ENCODE measurements at places on chromosomes 7 and 10.

DNA sequence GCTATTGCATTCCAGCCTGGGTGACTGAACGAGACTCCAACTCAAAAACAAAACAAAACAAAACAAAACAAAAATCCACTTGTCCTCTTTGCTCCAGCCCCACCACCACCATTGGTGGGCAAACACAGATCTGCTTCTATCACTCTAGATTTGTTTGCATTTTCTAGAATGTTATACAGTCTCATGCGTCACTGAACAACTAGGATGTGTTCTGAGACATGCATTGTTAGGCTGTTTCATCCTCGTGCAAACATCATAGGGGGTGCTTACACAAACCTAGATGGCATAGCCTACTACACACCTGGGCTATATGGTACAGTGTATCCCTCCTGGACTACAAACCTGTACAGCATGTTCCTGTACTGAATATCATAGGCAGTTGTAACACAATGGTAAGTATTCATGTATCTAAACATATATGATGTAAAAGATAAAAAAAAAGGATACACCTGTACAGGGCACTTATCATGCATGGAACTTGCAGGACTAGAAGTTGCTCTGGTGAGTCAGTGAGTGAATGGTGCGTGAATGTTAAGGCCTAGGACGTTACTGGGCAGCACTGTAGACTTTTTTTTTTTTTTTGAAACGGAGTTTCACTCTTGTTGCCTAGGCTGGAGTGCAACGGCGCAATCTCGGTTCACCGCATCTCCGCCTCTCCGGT lies 45.3 kb downstream of the BTBD16 start:
- no peak for DNase-seq

DNA sequence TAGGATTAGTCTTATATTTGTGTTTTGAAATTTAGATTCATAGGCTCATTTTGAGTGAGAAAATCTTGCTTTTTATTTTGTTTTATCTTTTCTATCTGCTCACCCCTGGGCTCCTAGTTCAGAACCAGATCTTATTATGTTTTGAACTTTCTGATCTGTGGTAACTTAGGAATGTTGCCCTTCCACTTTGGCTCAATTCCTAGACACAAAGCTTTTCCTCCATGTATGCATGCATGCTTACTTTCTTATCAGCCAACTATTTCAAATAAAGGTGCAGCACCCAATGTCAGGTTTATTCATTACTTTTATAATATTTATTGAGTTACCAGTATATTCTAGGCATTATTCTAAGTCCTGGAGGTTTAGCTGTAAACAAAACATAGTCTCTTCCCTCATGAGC lies 374.8 kb upstream of the KIAA1217 start:
- no peak for DNase-seq

DNA sequence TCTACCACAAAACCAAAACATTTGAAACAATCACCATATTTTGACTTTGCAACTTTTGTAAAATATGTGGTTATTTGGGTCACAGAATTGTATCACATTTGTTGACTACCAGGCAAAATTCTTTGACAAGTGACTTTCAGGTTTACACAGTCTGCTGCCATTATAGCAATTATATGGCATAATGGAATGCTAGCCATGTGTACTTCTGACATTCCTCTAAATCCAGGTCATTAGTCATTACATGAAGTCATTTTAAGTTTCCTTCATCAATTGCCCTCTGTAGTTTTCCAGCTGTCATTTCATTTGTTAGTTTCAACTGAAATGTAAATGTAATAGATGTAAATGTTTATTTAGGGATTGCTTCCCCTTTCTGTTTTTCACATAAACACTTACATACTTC lies 137.5 kb downstream of the IMMP2L start:
- no peak for DNase-seq

DNA sequence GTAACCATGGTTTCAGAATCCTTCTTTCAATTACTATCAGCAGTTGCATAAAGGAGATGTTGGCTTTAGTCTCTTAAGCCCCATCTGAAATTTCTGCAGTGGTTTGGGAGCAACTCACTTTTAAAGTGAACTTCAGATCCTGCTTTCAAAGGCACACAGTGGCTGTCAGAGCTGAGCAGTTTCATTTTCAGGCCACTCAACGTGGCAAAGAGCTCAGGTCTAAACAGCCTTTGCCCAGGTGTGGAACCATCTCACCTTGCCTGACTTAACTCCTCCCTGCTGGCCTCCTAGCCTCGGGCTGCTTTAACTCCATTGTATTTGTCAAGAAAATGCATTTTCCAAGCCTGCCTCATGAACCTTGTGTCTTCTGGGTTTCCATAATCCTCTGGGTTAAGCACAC lies 197.5 kb upstream of the KMT2E start:
- DNase-seq = no peak

DNA sequence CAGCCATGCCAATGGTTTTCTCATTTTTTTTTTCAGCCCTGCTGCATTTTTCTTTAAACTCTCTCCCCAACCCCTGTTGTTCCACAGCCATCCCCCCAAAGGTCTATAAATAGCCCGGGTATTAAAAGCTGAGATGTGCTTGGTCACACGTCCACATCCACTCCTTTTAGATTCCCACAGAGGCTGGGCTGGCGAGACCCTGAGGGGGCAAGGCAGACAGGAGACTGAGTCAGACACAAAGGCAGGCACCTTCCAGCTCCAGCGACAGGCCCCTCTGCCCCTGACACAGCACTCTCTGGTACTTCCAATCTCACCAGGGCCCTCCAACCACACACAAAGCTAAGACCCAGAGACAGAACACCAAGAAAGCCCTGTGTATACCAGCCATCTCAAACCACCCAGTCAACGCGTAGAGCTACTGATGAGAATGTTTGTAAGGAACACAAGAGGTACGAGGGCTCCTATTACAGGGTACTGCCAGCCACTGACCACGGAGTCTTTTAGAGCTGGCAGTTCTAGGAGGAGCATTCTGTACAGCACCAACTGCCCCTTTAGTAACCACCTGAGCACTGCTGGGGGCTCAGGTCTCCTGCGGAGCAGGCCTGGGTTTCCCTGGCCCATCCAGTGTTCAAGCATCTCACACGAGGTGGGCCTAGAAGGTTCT lies 64.2 kb upstream of the DDC start:
- DNase-seq = no peak

- peak; percentile 91 for DNase-seq
These were observed 60.4 kb upstream of the FAM20C start for GRCh38 chr7:131781-132482.

DNA sequence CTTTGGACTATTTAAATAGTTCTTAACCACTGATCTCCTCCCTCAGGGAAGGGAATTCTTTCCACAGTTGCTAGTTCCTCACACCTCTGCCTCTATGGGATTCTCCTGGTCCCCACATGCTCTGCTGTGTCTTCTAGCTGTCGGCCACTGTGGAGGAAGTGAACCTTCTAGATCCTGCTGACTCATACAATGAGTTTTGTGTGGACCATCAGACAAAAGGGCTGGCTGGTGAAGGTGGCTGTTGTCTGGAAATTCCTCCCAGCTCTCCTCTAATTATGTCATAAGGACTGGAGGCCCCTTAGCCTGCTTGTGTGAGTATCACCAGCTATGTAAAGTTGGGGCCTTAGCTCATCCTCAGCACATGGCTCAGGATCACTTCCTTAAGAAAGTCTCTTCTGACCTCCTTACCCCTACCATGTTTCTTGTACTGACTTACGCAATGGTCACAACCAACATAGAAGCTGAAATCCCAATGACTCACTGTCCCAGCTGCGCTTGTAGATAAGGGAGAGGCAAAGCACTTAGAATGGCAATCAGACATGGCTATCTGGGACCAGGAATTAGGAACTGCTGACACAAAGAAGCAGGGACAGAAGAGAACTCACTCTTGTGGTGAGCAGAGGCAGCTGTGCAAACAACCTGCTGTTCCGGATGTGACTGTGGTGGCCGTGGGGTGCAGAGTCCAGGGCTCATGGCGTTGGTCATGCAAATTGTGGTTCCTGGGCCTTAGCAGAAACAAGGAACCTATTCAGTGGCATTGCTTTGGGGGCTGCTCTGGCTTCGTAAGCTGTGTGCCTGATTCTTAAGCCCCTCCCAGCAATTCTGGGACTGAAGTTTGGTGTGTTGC lies 2.5 kb upstream of the MACC1 start:
- DNase-seq = peak; percentile 99

DNA sequence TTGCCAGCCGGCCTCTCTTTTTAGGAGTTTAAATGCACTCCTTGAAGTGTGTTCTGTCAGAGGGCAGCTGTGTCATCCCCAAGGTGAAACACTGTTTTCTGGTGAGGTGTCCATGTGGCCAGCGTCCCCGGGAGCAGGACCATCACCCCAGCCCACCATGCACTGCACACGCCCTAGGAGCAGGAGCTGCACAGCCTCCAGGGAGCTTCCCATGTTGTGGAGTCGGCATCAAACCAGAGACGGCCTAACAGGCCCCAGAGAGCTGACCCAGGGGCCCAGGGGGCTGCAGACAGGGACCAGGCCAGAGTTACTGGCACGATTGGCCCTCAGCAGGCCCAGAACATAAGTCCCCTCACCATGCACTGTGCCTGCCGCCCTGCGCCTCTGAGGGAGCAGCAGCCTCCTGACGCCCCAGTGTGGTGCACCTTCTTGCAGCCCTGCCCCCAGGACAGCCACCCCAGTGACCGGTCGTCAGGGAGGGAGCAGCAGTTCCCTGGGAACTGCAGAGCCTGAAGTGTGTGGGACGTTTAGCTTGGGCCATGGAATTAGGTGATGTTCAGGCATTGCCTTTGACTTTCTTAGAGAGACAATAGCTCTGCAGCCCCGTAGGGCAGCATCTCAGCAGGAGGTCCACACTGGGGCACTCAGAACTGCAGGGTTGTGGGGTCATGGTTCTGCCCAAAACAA lies 97.9 kb downstream of the NKX6-2 start:
- no peak for DNase-seq

- no peak for DNase-seq
These were observed 29.1 kb downstream of the PAPOLB start for GRCh38 chr7:4832711-4833110.

DNA sequence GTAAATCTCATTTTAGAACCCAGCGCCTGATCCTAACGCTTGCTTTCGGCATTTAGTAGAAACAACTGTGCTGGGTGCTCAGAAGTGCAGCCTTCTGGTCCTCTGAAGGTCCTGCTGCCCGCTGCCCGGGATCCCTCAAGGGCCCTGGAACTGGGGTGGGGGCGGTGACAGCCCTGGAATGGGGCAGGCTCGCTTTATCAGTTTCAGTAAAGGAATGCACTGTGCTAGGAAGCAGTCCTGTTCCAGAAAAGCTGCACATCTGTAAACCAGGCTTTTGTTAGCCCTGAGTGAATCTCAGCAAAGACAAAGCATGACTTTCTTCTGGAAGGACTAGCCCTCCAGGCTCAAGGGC lies 254.6 kb downstream of the TNS3 start:
- DNase-seq = no peak

DNA sequence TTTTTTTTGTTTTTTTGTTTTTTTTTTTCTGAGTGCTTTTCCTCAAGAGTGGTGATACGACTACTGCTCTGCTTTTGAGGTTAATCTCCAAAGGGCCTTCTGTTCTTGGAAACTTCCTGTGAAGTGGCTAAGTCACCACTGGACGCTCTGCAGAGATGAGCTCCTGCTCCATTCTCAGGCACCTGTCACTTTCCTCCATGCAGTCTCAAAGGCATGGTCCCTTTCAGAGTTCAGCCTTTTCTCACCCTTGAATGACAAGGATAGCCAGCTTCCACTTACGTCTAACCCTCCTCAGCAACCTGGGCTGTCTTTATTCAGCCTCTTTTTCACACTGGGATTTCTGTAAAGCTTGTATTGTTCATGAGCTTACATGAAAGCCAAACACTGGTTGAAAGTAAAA lies 65.8 kb downstream of the BMPER start:
- no peak for DNase-seq

DNA sequence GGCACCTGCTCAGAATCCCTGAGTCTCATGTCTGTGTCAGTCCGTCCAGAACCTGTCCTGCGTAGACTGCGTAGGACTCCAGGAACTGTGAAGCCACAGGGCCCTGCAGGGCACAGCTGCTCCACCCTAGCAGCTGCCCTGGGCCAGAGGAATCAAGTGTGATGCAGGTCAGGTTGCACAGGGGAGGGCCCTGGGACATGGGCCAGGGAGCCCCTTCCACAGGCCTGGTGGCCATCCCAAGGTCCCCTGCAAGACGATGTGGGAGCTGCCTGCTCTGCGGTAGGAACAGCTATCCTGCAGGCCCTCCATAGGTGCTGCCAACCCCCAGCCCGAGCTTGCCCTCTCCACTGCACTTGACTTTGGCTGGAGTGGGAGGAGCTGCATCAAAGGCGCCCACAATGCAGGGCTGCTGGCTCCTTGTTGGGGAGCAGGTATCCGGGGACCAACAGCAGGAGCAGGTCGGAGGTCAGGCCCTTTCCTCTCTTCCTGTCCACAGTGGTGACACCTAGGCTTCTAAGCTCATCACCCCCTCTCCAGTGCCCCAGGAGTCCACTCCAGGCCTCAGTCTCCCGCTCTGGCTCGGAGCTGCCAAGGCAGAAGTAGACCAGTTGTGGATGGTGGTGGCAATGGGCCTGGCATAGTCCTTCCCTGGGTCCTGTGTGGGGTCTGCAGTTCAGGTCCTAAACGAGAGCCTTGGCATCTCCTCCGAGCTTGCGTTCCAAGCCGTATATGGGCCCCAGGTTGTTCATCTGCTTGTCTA lies 149.1 kb downstream of the MAPK8 start:
- no peak for DNase-seq

Measured in suppressor macrophage (primary cell).